Stimulated activated CD4-positive, alpha-beta T cell treated with anti-CD3 and anti-CD28 coated beads, Interleukin-4, amount 100 ng/mL, for 48 hours (primary cell): ENCODE measurements at places on chromosomes 2 and 18.

- DNase-seq, result no peak
Measured at GRCh38 chr2:217434180-217434975, 568.4 kb downstream of the TNS1 start.

GRCh38 chr2:65393743-65394422 is 38.5 kb downstream of the SPRED2 start:
- no peak for DNase-seq

GRCh38 chr2:66525606-66526005 is 90.7 kb downstream of the MEIS1 start:
- no peak for DNase-seq

- no peak for DNase-seq
Measured at GRCh38 chr2:157971702-157972101, 95.6 kb upstream of the ACVR1 start.

DNA sequence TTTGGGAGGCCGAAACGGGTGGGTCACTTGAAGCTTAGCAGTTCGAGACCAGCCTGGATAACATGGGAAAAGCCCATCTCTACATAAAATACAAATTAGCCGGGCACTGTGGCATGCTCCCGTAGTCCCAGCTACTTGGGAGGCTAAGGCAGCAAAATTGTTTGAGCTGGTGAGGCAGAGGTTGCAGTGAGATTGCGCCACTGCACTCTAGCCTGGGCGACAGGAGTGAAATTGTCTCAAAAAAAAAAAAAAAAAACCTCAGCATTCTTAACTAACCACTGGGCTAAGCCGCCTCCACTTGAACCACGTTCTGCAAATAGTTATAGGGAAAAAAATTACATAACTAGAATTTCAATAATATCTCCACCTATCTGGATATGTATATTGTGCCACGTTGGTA is 2.3 kb downstream of the FOXI3 start:
- DNase-seq, result no peak

- no peak for DNase-seq
Measured at GRCh38 chr18:3985664-3986063, 469.4 kb downstream of the DLGAP1 start.

DNA sequence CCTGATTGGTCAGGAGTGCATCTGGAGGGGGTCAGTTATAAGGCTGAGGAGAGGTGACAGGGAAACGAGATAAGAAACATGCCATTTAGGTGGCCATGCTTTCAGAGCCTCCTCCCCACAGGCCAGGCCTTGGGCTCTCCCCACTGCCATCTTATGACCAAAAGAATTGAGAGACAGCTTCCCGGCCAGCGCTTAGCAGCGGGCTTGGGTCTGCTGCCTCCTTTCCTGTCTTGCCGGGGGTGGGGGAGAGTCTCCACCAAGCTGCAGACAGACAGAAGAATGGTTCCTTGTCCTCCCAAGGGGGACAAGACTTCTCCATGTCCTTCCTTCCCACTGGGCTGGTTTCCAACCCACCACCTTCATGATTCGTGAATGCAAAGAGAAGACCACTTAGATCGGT is 171.3 kb downstream of the SMAD7 start:
- no peak for DNase-seq

DNA sequence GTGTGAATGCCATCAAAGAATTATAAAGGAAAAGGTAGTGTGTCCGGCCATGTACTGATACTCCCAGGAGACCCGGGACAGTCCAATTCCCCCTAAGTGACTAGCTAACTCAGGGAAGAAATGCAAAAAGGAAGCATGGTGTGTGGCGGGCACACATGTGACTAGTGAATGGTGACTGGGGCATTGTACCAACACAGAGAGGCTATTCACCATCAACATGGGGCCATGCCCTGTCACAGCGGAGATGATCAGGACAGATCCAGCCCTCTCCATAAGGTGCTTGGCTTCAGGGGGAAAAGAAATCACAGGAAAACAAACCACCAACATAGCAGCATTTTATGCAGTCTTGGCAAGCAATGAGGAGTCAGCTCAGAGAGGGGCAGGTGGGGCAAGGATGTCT is 34.3 kb downstream of the FAM168B start:
- DNase-seq, result no peak

DNA sequence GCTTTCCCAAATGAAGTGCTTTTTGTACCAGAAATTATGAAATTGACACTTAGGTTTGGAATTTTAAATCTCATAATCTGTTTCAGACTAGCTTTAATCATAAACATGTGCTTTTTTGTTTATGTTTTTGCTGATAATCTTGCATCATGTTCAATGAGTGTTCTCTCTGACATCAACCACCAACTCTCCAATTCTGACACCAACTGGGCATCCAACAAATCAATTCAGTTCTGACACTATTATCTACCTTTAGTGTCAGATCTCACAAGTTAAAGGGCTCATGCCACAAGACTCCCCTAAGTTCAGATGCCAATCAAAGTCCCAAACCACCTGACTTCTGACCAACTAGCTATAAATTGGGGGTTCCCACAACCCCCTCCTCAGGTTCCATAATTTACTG is 19.6 kb downstream of the PELI1 start:
- DNase-seq, result no peak

DNA sequence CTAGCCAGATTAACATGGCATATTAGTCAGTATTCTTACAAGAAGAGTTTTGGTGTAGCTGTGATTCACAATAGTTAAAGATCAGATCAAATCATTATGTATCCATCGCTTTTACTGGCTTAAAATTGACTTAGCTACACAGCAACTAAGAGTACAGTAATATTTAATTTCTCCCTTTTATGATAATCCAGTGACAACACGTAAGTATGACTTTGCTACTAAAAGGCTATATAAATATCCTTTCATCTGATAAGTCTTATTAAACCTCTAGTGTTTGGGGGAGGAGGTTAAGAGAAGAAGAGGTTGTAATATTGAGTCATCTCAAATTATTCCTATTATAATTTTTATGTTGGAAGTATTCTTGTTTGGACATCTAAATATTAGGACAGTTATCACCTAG is 51.0 kb downstream of the KCNG3 start:
- no peak for DNase-seq

DNA sequence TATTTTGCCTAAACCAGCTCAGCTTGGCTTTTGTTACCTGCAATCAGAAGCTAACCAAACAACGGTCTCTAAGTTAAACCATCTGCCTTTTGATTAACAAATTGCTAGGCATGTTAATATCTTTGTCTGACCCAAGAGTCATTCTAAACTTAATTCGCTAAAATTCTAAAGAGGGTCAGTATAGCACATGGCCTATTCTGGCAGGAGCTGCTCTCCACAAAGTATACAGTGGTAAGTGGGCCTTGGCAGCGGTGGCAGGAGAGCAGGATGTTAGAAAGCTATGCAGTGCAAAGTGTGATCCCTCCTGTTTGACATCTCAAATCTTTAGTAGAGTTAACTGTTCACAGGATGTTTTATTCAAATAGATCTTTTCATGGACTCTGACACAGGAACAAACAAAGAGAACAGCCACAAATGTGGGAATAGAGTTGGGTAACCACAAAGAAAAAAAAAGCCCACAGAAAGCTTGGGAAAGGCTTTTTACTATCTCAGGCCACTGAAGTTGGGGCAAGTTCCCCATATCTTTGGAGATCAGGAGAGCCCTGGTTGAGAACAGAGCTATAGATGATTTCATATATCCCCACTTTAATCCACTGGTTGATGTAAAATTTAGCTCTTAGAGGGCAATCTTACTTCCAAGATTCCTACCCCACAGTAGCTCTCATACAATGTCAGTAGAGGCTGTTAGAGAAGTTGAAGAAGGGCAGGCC is 10.6 kb downstream of the CFAP210 start:
- no peak for DNase-seq

DNA sequence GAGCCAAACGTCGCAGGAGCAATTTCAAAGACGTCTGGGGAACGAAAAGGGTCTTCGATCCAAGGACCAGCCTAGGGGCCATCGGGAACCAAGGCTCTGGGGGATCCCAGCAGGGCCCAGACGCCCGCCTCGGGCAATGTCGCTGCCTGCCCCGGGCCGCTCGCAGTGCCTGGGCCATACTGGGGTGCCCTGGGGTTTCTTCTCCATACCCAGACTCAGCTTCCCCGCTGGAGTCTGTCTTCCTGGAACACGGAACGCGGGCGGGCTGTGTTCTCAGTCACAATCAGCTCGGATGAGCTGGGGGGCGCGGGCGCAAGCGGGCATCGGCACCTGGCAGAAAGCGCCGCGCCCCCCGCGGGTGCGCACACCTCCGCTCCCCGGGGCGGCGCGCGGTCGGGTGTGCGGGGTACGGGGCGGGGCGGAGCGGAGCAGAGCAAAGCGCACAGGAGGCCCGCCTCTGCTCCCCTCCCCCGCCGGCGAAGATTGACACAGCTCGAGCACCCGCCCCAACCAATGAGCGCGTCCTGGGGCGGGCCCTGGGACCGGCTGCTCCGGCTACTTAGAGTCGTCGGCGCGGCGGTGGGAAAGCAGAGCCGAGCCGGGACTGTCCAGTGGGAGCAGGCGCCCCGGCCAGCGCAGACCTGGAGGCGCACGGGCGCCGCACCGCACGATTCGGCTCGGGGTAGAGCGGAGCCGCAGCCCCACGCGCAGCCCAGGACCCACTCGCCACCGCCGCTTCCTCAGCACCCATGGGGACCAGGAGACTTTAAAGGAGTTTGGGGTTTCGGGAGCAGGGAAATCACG is at the start of gene LRATD1:
TSS of gene LRATD1 (plus strand) at position 585 of the 804 bp plus-strand sequence. CDS start 1,263 bp downstream, outside the sequence.
- DNase-seq, result no peak

DNA sequence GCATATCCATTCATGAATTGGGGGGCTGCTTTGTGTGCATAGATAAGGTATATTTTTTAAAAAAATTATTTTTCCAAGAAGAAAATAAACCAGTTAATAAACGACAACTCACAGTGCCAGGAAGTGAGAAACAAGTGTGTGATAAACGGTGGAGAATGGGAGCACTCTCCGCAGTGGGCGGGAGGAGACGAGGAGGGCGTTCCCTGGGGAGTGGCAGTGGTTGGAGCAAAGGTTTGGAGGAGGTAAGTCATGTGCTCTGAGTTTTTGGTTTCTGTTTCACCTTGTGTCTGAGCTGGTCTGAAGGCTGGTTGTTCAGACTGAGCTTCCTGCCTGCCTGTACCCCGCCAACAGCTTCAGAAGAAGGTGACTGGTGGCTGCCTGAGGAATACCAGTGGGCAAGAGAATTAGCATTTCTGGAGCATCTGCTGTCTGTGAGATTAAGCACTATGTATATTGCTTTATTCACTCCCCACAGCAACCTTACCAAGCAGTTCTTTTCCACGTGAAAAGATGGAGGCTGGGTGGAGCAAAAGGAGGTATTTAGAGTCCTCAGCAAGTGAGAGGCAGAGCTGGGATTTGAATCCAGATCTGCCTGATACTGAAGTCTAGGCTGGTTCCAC is 27.0 kb upstream of the CASP8 start:
- peak; percentile 87 for DNase-seq

GRCh38 chr18:52009958-52010357 is 330.0 kb upstream of the DCC start:
- DNase-seq, result no peak

GRCh38 chr2:64731263-64731643 is 77.5 kb upstream of the SERTAD2 start:
- no peak for DNase-seq

- DNase-seq, result no peak
Measured at GRCh38 chr2:52594026-52594425, 1173.6 kb upstream of the CHAC2 start.

GRCh38 chr2:161427664-161428587 is 11.8 kb downstream of the TBR1 start:
- no peak for DNase-seq

DNA sequence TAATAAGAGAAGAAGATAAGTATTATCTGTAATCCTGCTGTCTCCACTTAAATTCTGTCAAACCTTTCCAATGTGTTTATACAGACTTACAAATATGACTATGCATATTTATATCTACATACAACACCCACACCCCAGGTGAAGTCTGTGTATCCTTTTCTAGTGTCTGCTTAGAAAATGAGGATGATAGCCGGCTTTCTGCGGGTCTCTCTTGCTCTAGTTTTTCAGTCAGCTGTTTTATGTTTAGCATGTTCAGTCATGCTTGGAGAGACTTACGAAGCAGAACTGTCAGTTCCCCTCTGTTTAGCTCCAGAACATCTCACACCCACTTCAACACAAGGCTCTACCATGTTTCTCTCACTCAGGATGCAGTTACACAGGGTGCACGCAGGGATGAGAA is 137.3 kb upstream of the NFATC1 start:
- DNase-seq, result no peak

DNA sequence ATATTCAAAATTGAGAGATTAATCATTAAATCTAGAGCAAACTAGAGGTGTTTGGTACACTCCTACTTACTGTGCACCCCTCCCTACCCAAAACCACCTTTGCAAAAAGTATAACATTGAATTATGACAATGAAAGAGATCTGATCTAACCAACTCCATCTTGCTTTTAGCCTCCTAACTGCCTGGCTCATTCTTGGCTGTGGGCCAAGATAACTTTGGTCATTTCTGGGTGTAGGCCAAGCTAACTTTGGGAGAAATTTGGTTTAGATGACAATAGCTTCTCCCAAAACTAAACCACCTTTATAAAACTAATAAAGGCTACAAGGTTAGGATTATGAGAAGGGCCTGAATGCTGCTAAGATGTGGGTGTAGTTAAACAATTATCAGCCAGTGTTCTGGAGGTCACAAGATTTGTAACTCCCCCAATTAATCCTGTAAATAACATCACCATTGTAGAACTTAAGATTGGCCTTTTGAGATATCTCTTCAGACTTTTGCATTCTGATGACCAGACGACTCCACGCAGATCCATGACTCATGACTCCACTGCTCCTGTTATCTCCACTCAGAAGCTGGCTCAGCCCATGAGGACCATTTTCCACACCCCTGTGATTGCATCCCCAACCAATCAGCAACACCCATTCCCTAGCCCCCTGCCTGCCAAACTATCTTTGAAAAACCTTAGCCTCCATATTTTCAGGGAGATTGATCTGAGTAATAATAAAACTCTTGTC is 160.2 kb downstream of the FBXO15 start:
- no peak for DNase-seq

- no peak for DNase-seq
Measured at GRCh38 chr2:151767536-151767935, 33.3 kb upstream of the NEB start.

GRCh38 chr2:27208486-27209050 is 3.3 kb upstream of the ATRAID start:
- DNase-seq, result no peak

DNA sequence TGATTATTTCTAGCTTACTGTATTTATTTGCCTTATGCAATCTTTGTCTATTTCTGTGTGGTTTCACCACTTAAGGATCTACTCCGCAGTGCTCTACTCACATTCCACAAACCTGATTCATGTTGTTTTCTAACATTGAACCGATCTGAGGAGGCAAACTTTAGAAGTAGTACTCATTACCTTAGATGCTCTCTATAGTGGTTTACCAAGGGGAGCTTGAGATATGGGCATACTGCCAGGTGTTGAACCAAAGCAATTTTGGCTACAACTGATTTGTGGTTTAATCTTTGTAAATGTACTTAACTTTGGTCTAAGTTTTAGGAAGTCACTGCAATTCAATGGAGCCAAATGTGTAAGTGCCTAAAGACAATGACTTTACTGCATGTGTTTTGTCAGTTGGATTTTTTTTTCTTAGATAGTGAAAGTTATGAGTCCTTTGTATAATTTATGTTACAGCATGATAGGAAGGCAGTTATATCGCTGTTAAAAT is 50.1 kb downstream of the MAP2 start:
- DNase-seq, result no peak
